ENCODE measurements at places on chromosomes 6 and 20.

DNA sequence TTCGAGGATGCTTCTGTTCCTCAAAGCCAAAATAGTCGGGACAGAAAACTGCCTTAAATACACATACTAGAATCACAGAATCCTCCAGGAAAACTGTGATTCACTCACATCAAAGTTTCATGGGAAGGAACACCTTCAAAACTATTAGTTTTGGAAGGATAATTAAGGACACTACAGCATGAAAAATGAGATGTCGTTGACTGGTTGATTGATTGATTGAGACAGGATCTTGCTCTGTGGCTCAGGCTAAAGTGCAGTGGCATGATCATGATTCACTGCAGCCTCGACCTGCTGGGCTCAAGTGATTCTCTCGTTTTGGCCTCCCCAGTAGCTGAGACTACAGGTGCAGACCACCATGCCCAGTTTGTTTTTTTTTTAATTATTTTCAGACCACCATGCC lies 25.7 kb upstream of the MAP3K4 start:
- no peak for DNase-seq

DNA sequence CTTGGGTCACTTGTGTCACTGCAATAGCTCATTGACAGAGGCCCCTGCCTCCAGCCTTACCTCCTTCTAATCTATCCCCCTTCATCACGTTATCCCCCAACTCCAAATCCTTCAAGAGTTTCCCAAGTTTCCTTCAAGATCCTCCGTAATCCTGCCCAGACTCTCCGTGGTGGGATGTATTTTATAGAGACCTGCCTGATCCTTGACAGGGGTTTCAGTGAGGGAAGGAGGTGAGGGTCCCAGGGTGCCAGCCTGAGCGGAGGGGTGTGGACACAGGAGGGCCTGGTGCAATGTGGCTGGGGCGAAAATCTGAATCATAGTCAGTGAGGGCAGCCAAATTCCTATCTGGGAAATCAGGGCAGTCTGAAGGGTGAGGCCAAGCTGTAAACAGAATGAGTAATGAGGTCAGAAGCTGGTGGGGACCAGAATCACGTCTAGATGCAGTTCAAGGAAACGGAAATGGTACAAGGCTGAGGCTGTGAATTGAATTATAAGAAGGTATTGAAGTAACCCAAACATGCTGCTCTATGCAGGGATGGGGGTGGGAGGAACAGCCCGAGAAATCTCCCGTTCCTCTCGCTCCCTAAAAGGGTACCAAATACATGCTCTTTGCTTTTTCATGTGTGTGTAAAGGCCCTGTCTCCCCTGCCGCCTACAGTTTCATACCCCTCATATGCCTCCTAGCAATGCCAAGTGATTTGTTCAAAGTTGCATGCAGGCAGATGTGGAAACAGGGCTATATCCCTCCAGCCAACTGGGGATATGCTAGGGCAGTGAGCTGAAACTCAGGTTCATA lies 35.4 kb upstream of the PIM1 start:
- DNase-seq = no peak

- DNase-seq = no peak
Observed at GRCh38 chr6:8686077-8686476, 250.7 kb upstream of the SLC35B3 start.

GRCh38 chr6:167824591-167825331 lies 1.9 kb upstream of the AFDN start:
- no peak for DNase-seq

DNA sequence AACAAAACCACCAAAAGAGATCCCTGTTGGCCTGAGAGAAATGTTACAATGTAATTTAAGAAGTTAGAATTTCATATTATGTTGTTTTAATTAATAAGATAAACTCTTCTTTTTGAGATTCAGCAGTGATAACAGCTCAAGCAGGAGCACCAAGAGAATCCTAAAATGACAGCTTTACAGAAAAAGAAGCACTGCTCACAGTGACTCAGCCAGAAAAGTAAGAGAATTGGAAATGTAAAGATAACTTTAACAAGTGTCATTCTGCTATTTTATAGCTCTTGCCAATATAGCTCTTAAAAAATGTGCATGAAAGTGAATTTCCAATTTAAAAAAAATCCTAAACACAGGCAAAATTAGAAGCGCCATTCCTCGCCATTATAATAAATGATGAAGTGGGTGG lies 111.3 kb downstream of the UBE3D start:
- no peak for DNase-seq

DNA sequence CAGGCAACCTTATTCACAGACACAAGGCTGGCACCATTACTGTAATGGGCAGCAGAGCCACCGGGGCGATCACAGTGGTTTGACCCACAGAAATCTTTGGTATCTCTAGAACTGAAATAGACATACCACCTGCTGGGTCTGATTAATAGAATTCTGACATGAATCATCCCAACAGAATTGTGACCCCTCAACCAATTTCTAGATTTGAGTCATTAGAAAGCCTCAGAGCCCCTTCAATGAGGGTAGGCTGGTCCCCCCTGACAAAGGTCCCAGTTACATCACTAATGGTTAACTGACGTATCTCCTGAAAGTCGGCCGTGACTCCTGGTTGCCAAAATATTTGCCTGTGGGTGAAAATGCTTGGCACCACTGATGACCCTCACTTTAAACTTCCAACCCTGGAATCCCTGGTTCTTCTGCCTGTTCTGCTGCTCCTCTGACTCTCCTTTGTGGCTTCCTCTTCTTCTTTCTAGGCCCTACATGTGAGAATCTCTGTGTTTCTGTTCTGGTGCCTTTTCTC lies 124.9 kb upstream of the ARID1B start:
- DNase-seq = no peak
